ENCODE measurements at places on chromosomes 1 and 21. TPM values are rescaled to one million over a fixed set of nuclear protein-coding genes. Genes with fewer than 3 reads are reported as not detected.

LCE6A gene
- total RNA-seq = not detected

ANKRD34A gene
- total RNA-seq = 0.04 TPM

OR2T11 gene
- total RNA-seq = not detected

APOBEC4 gene
- total RNA-seq = not detected

SPATA45 gene
- not detected for total RNA-seq

ATP5PO gene
- 291 TPM for total RNA-seq

CELA3A gene
- not detected for total RNA-seq

OPRD1 gene
- not detected for total RNA-seq

HHIPL2 gene
- not detected for total RNA-seq

ACTA1 gene
- not detected for total RNA-seq

GBP1 gene
- total RNA-seq = 22.1 TPM

ARHGEF16 gene
- total RNA-seq = 20.9 TPM

PADI4 gene
- total RNA-seq = not detected

LHX8 gene
- 1.3 TPM for total RNA-seq

DNASE2B gene
- not detected for total RNA-seq

IL22RA1 gene
- 6.4 TPM for total RNA-seq

GJA9 gene
- total RNA-seq = 0.50 TPM

DDI2 gene
- 62.9 TPM for total RNA-seq

OR2L8 gene
- not detected for total RNA-seq

S100A9 gene
- total RNA-seq = 15,145 TPM

HAPLN2 gene
- total RNA-seq = 0.18 TPM

LCE2C gene
- total RNA-seq = not detected

C1orf116 gene
- total RNA-seq = 173 TPM

CAMK1G gene
- total RNA-seq = not detected

SLFNL1 gene
- 0.76 TPM for total RNA-seq

Measured in esophagus squamous epithelium (tissue), 5 donors.